Renal pelvis (tissue), 12 donors: ENCODE measurements at places on chromosomes 16 and 17. TPM values are rescaled to one million over a fixed set of nuclear protein-coding genes. Genes with fewer than 3 reads are reported as not detected.

- DNase-seq = no peak
Measured at GRCh38 chr16:75497558-75497957, 2.3 kb upstream of the CHST6 start.

The TBC1D3K gene
- not detected for polyA plus RNA-seq

DNA sequence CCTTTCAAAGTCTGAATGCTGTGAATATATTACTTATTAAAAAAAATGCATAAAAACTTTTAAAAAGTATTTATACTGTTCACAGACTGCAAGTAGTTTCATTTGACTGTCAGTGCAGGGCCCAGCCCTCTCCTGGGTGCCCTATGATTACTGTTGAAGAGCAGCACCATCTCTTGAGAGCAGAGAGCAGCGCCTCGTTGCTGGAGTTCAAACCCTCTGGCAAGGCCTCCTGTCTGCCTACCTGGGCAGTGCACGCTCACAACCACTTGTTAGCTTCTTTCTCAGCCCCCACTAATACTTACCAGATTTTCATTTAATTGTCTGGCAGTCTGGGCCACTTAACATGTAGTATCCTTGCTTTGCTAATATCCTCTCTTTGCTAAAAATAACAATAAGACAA, 233.4 kb downstream of the PHKB start:
- no peak for DNase-seq

The CDH3 gene
- 64.9 TPM for polyA plus RNA-seq

DNA sequence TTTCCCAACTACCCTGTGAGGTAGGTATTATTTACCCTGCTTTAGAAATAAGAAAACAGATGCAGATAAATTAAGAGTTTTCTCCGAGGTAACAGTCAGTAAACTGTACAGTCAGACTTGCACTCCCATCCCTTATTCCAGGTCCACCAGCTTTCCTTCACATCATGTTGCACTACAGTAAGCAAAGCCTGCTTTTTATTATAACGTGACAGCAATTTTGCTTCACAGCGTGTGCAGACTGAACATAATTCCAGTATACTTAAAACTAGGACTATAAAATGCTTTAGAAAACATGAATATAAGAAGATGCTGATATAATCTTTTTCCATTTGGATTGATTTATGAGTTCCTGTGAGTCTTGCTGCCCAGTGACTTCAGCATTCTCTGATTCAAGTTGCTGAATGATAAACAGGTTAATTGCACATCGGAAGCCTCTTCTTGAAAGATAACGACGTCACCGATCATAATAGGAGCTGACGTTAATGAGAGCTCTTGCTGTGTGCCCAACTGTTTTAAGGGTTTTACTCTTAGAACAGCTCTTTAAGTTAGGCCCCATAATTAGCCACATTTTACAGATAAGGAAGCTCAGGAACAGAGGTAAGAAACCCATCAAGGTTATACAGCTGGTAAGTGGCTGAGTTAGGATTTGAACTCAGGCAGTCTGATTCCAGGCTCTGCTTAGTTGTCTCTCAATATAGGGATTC, 1.4 kb downstream of the LIG3 start:
- peak; percentile 17 for DNase-seq

DNA sequence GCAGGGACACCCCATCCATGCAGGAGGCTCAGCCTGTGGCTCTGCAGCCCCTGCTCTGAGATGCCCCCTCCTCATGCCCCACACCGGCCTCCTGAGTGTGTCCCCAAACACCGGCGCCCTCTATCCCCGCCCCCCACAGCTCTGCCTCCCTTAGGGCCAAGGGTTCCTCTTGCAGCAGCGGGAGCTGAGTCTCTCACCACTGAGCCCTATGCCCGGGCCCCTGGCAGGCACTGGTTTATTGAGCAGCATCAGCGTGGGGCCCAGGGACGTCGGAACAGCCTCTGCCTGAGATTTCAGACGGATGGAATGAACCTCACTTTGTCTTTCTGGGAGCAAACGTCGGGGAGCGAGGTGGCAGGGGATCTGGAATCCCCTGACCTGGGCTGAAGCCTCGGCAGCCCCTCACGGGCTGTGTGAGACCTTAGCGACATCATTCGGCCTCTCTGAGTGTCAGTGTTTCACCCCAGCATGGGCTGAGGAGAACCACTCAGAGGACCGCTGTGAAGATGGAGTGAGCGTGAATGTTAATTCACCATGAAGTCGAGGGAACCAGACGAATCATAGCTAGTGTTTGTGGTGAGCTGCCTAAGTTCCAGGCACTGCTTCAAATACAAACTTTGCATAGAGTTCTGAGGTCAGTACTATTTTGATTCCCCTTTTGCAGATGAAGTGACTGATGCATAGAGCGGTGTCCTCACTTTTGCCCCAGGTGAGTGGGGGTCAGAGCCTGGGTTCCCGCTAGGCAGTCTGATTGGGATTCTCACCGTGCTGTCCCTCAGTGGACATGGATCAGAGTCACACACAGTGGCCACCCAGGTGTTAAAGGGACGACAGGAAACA, 5.3 kb upstream of the C16orf74 start:
- DNase-seq = no peak

The DNAI2 gene
- 0.14 TPM for polyA plus RNA-seq

GRCh38 chr17:66306446-66306845, 4.0 kb downstream of the PRKCA start:
- DNase-seq = no peak

DNA sequence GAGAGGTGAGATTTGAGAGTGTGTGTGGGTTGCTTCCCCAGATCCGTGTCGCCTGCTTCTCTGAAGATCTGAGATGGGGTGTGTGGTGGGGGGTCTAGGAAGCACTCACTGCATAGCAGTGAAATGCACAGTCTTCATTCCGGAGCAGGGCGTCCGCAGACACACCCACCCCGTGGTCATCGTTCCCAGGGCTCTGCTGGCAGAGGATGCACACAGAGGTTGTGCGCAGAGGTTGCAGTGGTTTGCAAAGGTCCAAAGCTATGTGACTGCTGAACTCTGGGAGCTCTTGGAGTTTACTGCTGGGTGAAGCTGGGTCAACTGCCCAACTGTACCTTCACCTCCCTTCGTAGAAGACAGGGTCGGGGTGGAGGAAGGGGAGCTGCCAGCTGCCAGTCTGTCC, 135.3 kb downstream of the SNX29 start:
- DNase-seq = no peak

GRCh38 chr16:13864689-13865088, 55.3 kb upstream of the ERCC4 start:
- no peak for DNase-seq

DNA sequence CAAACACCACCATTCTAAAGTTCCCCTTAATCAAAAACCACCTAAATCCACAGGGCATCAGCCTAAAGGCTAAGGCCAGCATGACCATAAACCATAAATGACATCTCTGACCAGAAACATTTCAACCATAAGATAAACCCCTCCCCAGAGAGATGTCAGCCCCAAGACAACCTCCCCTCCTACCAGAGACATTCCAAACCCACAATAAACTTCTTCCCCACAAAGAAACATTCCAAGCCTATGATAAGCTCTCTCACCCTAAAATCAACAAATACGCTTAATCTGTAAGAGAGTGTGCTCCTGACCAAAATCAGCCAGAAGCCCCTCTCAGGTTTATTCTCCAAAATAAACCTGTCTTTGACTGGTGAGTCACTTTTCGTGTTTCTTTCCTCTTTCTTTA, 54.8 kb downstream of the SLFN5 start:
- DNase-seq = no peak

The LGALS9 gene
- 19.7 TPM for polyA plus RNA-seq

- DNase-seq = no peak
Measured at GRCh38 chr17:54948380-54948779, 20.1 kb downstream of the COX11 start.

DNA sequence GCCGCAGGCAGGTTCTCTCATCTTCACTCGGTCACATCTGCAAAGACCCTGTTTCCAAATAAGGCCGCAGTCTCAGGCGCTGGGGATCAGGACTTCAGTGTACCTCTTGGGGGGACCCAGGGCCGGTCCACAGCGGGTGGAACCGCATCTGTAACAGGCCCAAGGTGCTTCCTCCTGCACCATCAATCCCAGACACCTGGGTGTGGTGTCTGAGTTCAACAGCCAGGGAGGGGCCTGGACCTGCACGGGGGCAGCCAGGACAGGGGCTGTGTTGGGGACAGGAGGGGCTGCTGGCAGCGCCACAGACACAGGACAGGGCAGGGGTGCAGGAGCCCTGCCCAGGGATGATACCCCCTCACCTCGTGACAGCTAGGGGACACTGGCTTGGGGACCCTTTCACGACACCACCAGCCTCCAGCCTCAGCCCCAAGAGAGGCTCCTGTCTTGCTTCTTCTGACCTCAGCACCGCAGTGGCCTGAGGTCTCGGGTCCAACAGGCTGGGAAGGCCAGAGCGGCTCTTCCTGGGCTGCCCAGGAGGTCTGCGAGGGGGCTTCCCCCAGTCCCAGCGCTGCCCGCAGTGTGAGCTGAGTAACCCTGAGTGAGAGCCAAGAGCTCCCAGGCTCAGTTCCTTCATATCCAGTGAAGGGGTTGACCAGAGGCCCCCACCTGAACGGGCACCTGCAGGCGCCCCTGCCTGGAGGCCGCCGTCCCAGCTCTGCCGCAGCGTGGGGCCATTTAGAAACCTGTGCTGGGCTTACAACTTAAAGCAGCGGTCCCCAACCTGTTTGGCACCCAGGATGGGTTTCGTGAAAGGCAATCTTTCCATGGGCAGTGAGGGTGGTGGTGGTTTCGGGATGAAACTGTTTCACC, 30.7 kb upstream of the BAHCC1 start:
- no peak for DNase-seq

The CPNE7 gene
- 8.7 TPM for polyA plus RNA-seq

GRCh38 chr17:58932956-58933355, 173.7 kb downstream of the TRIM37 start:
- no peak for DNase-seq

- no peak for DNase-seq
Measured at GRCh38 chr16:69937465-69937951, 13.6 kb upstream of the CLEC18A start.

DNA sequence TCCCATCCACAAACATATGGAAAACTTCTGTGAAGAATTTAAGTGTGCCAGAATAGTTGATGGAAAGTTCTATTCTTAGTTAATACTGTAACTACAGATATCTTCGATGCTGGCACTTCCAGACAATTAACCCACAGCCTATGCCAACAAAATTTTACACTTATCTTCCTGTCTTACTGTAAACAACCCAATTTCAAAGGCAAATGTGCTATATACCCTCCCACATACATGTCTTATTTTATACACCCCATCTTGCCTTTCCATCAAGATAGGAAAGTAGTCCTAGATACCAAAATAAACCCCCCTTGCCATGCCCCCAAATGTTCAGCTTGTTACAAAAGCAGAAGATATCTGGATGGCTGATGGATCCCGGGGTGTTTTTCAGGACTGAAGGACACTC, 306.3 kb downstream of the SLC39A11 start:
- DNase-seq = no peak

GRCh38 chr17:70863436-70864248, 694.3 kb downstream of the KCNJ2 start:
- DNase-seq = no peak

DNA sequence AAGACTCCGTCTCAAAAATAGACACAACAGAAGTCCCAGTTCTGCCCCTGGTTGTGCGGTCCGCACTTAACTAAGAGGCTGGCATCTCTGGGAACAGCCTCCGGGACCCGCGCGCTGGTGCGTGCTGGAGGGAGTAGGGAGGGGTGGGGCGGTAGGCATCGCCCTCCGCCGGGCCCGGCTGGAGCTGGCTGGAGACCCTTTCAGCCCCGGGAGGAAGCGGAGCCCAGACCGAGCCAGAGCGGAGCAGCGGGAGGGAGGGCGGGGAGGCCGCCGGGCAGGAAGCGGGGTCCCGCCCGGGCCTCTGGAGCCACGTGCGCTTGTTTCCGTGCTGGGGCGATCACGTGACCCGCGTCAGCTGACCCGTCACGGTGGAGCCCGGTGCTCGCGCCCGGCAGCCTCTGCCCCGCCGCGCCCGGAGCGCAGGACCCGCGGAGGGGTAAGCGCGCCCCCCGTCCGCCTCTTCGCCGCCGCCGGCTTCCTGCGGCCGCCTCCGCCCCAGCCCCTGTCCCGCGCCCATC, at the start of gene WDR81:
WDR81 (plus strand) TSS at position 354 of the 518 bp plus-strand sequence. CDS start 256 bp downstream, outside the sequence.
- peak; percentile 84 for DNase-seq

DNA sequence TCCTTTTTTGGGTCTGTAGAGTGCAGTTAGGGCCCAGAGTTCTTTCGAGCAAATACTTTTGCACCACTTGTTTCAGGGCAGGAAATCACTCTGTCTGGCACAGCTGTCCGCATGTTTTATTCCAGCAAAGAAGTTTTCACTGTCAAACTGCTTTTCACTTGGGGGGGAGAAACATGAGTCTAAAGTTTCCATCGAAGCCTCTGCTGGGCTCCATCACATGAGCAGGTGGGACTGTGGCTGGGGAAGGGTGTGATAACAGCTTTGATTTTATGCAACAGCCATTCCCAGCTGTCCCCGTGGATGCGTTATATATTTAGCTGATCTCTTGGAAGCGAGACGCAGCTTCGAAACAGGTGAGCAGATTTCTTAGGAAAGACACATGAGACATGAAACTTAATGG, 288.6 kb downstream of the SNX29 start:
- DNase-seq = no peak

- DNase-seq = no peak
Measured at GRCh38 chr16:9212621-9213020, 121.2 kb downstream of the HAPSTR1 start.

DNA sequence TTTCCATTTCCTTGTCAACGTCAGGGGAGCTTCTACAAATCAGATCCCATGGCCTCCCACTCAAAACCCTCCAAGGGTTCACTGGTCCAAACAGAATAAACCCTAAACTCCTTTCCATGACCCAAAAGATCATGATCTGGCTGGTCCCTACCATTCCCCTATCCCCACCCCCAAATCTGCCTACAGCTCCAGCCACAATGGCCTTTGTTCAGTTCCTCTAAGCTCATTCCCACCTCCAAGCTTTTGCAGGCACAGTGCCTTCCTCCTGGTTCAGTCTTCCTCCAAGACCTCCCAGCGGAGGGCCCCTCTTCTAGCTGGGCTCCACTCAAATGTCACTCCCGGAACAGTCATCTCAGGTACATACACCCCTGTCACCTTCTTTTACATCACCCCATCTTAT, 2.0 kb downstream of the GPRC5B start:
- DNase-seq = no peak

The DUS2 gene
- 15.9 TPM for polyA plus RNA-seq

GRCh38 chr16:89602273-89602951, 11.0 kb upstream of the DPEP1 start:
- DNase-seq = peak; percentile 95

GRCh38 chr17:74959826-74960515, 12.6 kb downstream of the HID1 start:
- DNase-seq = no peak

The ABCA9 gene
- polyA plus RNA-seq = 1.8 TPM
